Left ventricle myocardium superior (tissue), 1 donor: ENCODE measurements at places on chromosomes 2 and 18.
A peak's percentile ranks its signal among the peaks of the same experiment; 100 is the strongest.

GRCh38 chr18:60196836-60197606, 175.6 kb downstream of the MC4R start:
- DNase-seq: no peak

DNA sequence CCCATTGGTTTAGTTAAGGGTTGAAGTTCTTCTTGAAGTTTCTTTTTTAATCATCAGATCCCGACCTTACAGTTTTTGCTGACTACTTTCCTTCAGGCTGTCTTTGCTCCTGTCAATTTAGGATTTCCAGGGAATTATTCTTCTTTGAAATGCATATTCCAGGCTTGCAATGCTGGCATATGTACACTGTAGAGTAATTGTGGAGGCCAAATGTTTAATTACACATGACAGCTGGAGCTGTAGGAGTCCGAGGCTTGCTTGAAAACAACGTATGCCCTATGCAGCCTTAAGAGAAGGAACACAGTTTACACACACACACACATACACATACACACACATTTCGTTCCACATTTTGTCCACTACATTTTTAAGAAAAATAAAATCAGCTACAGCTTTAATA, 602.3 kb downstream of the TMEM182 start:
- no peak for DNase-seq

DNA sequence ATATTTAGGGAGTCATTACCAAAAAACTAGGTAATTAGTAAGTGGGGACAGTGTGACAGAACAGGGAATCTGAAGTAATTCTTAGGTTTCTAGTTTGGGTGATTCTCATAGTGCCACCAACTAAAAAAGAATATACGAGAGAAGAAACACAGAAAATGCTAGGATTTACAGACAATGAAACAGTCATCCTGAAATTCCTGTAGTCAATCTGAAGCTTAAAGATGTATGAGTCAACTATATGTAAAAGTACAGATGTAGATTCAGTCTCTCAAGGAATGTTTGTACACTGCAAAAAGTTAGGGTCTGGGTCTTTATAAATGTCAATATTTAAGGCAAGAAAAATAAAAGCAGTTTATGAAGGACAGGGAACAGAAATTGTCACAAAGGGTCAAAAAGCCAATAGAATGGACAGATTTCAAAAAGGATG, 107.0 kb downstream of the STRN start:
- no peak for DNase-seq

DNA sequence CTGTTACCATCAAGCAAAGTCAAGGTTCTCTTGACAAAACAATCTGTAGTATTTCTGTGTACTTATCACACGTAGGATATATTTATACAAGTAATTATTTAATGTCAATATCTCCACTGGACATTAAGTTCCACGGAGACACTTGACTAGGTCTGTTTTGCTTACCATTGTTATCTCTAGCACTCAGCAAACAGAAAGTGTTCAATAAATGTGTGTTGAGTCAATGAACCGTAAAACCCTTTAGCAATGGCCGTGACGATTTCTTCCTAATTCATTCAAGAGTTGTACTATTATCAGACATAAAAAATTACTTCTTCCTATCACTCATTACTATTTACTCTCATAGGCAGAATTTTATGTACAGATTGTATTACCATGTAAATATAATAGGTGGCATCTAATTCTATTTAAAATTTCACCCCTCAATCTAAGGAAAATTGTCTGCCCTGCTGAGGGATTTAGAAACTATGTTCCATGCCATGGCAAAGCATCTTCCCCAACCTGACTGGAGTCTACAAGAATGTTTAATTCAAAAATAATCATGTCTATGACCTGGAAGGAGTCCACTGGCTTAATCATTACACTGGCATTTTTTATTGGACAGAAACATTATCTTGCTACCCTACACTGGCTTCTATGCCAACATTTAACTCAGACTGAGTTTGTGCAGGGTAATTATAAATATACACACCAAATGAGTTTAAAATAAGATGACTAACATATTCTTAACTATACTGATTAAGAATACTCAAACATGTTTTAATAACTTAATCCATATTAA, 301.9 kb downstream of the ZEB2 start:
- no peak for DNase-seq

DNA sequence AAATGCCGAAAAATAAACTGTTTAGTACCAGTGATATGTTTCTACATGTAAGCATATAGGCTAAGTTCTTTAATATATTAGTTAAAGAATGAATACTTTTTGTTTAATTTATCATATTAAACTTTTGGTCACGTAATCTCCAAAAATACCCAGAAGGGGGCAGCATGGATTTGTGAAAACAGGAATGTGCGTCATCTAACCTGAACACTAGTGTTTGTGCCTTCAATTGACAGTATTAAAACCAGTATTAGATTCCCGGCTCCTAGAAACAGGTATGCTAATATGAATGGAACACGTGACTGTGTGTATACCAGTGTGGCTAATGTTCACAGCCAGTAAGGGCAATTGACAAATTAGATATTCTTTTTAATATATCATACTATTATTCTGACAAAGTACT, 51.8 kb downstream of the WDR7 start:
- DNase-seq: no peak

- no peak for DNase-seq
These were observed 441.1 kb downstream of the DCC start for GRCh38 chr18:52781113-52781512.

DNA sequence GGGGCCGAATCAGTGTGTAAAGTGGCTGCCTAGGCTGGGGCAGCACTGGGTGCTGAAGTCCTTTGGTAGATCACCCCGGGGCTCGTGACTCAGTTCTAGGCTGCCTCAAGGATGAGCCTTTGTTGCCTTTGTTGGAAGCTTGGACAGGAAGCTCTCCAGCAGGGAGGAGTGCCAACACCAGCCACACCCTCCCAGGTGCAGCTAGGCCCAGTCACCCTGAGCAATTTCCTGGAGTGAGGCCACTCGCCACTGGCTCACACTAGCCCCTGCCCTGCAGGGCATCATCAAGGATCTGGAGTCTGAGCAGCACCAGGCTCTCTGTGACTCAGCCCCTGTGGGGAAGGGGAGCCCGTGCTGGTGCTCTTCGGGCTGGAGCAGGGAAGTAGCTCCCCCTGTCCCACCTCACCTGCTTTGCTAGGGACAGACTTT, 6.7 kb upstream of the SDC1 start:
- DNase-seq: no peak

DNA sequence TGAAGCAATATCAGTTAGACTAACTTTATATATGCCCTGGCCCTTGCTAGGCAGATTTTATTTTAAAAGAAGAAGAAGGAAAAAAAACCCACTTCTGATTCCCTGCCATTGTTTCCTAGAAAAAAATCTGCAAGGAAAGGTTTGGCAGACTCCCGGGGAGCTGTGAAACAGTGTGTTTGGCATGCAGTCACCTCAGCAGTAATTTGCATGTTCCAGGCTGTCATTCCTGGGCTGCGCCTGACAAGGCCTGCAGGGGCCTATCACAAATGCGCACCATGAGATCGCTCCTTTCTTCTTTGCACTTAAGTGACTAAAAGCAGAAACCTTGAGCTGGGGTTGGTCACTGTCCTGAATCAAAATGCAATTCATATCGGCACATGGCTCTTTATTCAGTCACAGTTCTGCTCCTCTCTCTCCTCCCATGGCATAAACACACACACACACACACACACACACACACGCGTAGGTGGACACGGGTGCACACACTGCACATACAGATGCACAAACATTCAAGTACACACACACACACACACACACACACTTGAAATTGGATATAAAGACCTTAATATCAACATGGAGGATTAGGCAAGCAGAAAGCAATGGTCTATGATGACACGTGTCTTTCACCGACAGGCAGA, 172.8 kb downstream of the MYT1L start:
- no peak for DNase-seq

DNA sequence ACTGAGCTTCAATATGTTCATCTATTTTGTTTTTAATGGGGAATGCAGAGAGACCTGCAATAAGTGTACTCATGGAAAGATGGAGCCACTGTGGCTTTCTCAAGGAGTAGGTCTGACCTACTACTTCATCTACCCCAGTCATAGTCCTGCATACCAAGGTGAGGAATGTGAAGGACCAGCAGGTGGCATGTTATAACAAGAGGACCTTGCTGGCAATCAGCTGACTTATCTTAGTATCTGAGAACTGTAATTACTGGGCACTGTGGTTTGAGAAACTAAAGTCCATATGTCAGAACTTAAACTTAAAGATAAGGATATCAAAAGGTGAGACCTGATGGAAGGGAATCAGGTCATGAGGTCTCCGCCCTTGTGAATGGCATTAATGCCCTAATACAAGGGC, 1104.2 kb downstream of the BCL11A start:
- DNase-seq: no peak

DNA sequence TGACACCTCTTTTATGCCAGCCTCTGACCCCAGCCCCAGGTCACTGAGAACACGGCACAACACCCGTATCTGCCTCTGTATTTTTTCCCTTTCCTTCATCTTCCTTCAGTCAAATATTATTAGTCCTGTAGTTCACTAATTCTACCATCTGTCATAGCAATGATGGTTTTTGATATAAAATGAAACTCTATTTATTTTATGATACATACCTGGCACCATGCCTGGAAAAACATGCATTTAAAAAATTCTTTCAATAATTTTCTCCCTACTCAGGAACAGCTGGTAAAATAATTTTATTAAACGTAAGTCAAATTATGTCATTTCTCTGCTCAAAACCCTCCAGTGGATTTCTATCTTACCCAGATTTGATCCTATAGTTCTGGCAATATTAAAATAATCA, 224.7 kb downstream of the CDH7 start:
- DNase-seq: no peak

DNA sequence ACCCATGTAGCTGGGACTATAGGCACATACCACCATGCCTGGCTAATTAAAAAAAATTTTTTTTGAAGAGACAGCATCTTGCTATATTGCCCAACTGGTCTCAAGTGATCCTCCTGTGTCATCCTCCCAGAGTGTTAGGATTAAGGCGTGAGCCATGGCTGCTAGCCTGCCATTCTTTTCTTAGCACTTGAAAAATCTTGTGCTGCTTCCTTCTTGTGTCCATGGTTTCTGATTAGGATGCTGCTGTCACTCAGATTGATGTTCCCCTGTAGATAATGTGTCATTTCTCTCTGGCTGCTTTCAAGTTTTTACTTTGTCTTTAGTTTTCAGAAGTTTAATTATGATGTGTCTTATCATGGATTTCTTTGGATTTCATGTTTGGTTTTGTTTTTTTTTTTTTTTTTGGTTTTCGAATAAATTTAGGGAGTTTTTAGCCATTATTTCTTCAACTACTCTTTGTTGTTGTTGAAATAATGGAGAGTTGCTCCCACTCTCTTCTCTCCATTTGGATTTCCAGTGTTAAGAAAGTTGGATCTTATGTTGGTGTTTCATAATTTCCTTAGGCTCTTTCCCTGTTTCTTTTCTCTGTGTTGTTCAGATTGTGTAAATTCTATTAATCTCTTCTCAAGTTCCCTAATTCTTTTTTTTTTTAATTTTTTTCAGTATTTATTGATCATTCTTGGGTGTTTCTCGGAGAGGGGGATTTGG, 2.5 kb downstream of the ATP9B start:
- DNase-seq: no peak

- DNase-seq: peak; percentile 44
These were observed at the start of gene TYMS for GRCh38 chr18:657311-658000. TYMS (plus strand) TSS chr18:657653; CDS start chr18:657743, 90 bp downstream.

- DNase-seq: no peak
These were observed 107.5 kb downstream of the MSTN start for GRCh38 chr2:189954989-189955388.

- DNase-seq: no peak
These were observed 63.8 kb downstream of the EHD3 start for GRCh38 chr2:31297751-31298150.

GRCh38 chr2:201040867-201041628, 30.4 kb downstream of the HYCC2 start:
- DNase-seq: no peak

DNA sequence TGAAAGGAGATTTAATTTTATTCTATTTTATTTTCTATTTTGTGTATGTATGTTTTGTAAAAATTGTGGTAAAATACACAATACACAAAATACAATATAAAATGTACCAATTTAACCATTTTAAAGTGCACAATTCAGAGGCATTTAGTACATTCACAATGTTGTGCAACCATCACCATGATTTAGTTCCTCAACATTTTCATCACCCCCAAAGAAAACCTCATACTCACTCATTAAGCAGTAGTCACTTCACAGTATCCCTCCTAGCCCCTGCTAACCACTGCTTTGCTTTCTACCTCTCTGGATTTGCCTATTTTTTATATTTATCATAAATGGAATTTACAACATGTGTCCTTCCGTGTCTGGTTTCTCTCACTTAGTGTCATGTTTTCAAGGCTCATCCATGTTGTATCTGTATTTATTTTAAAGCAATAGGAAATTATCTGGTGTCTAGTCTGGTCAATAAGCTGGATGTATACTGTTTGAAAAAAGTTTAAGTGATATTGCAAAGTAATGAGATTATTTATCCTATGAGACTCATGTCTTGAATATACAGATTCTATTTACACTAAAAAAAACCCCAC, 77.9 kb upstream of the GLS start:
- no peak for DNase-seq

DNA sequence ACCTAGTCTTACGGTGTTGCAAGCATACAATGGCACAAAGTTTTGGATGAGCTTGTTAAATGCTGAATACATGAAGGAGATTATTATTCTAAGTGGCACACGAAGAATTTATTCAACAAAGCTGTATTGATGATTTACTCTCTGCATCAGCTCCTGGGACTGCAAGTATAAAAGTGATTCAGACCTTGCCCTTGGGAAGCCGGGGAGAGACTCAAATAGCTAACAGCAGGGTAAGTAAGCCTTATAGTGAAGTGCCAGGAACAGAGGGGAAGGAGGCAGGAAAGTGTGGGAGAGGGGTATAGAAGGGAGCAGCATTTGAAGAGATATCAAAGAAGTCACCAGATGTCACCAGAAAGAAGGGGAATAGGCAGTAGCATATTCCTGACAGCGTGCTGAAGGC, 115.4 kb downstream of the MCFD2 start:
- no peak for DNase-seq

DNA sequence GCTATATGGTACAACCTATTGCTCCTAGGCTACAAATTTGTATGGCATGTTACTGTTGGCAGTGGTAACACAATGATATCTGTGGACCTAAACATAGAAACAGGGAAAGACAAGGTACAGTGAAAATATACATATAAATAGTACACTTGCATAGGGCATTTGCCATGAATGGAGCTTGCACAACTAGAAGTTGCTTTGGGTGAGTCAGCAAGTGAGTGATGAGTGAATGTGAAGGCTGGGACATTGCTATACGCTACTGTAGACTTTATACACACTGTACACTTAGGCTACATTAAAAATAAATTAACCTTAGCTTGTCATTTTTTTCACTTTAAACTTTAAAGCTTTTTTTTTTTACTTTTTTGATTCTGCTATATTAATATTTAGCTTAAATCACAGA, 500.0 kb upstream of the SETBP1 start:
- no peak for DNase-seq

- no peak for DNase-seq
These were observed 42.1 kb downstream of the HS1BP3 start for GRCh38 chr2:20608666-20609348.

- DNase-seq: no peak
These were observed 3.4 kb downstream of the TFPI start for GRCh38 chr2:187550857-187551256.
